ENCODE measurements at places on chromosomes 11 and 22.

DNA sequence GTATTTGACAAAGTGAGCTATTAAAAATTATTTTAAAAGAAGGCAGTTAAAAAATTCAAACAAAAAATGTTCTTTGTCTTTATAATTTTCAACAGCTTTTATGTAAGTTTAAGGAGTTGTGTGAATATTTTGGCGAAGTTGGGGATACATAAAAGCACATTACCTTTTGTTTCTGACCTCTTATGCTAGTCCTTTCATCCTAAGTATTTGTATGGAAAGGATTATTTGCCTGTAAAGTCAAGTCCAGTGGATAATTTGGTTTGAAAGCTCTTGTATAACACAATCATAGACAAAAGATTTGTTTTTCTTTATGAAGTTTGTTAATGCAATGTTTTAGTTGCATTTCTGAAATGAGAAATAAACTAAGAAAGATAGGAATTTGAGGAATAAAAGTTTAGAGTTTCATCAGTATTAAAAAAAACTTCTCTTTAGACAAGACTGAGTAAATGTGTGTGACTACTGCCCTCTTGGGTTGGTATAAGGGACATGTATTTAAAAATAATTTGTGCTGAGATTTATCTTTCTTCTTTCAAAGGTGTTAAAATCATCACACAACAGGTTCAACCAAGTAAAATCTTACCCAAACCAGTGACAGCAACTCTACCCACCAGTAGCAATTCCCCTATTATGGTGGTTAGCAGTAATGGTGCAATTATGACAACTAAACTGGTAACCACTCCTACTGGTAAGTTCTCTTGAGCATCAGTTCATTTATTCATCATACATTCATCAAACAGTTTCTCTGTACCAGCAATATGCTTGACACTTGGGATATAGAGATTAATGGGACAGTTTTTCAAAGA lies 68.2 kb downstream of the EMSY start:
- no peak for DNase-seq

- DNase-seq, result no peak
Observed at GRCh38 chr11:104146421-104146820, 17.5 kb downstream of the PDGFD start.

DNA sequence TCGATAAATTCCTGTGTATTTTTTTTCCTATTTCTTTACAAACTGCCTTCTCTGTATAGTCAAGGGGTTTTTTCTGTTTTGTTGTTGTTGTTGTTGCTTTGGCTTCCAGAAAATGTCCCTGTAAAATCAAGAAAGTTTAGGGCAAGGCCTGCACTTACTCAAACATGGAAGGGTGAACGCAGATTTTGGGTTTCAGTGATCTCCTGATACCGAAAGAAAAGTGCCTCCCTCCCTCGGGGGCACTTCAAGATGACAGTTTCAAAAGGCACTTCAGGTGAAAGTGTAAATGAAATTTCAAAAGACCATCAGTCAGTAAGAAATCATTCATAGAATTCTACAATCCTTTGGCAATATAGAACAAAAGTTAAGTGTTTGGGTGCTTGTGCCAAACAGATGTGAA lies 43.4 kb upstream of the TMPRSS4 start:
- DNase-seq, result no peak

DNA sequence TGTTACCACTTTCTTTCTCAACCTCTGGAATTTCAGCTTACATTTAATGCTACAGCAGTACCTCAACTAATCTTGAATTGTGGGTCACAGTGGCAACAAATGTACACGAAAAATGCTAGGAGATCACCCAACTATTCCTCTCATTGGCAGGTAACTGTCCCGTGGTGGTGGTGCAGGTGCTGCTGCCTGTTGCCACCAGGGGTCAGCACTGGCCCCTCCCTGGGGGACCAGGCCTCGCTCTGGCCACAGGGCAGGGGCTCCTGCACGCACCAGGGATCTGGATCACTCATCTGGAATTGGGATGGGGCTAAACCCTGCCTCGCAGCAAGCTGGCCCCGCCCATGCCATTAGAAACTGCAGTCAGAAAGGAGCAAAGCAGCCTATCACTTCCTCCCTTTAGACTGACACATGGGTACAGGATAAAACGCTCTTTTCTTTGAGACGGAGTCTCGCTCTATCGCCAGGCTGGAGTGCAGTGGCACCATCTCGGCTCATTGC lies 6.9 kb upstream of the POLDIP3 start:
- DNase-seq, result peak; percentile 37

- DNase-seq, result no peak
Observed at GRCh38 chr11:115894176-115894575, 390.0 kb upstream of the CADM1 start.

DNA sequence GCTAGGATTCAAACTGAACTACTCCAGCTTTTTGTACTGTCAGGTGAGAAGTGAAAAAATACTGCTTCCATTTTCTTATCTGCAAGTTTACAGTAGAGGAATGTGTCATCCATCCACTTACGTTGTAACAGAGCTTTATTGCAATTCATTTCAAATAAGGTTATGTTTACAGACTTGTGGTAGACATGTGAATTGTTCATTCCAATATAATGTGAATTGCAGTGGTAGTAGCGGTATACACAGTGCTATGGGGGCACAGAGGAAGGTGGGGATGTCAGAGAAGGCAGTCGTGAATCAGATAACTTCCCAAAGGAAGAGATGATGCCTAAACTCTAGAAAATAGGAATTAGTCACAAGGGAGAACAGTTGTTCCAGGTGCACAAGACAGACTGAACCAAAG lies 42.5 kb downstream of the CEP57 start:
- no peak for DNase-seq

- no peak for DNase-seq
Observed at GRCh38 chr22:31906086-31906485, 38.2 kb upstream of the YWHAH start.

DNA sequence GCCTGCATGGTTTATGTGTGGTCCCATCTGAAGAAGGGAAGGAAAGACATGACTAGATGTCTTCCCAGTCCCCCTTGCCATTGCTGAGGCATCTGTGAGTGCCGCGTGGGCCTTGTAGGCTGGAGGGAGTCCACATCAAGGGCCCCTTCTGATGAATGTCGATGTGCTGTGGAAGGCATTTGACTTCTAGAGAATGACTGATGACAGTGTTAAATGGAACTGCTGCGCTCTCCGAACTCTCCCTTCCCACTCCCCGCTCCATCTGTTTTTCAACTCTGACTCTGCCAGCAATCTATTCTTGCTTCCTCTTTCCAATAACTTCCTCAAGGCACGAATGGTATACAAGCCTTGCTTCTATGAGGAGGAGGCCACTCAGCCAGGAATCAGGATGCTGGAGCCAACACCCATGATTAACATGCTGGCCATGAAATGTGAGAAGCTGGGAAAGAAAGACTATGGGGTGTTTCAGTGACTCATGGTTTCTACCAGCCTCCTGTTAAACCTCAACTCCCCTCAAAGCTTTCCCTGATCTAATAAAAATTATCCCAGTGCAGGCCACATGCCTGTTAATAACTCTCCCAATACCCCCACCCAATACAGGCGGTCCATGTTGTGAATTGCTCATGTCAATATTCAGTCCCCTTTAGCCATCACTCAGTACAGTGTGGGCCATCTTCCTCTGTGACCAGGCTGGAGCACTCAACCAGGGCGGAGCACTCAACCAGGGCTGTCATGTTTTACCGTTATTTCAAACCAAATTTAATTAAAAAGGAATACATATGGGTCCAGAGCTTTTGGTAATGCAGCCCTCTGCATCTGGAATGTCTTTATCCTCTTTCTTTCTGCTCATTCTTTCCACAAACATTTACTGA lies 46.4 kb upstream of the TBCEL start:
- no peak for DNase-seq

GRCh38 chr11:69497221-69497787 lies 15.8 kb downstream of the LINC01488 start:
- DNase-seq, result no peak

- no peak for DNase-seq
Observed at GRCh38 chr11:2277008-2277346, 6.6 kb upstream of the ASCL2 start.

DNA sequence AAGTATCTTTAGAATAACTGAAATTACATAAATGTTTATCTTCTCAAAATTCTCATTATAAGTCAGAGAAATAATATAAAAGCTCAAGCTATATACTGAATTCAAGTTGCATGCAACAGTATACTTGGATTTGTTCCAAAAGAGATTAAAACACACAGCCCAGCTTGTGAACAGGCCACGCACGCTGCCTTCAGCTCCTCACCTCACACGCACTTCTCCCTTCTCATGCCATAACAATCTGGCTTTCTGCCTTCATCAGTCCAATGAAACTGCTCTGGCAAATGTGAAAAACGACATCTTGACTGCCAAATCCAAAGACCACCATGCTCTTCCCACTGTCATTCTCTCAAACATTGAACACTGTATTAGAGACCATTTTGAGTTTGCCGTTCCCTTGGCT lies 22.1 kb downstream of the ATP6V1E1 start:
- no peak for DNase-seq

DNA sequence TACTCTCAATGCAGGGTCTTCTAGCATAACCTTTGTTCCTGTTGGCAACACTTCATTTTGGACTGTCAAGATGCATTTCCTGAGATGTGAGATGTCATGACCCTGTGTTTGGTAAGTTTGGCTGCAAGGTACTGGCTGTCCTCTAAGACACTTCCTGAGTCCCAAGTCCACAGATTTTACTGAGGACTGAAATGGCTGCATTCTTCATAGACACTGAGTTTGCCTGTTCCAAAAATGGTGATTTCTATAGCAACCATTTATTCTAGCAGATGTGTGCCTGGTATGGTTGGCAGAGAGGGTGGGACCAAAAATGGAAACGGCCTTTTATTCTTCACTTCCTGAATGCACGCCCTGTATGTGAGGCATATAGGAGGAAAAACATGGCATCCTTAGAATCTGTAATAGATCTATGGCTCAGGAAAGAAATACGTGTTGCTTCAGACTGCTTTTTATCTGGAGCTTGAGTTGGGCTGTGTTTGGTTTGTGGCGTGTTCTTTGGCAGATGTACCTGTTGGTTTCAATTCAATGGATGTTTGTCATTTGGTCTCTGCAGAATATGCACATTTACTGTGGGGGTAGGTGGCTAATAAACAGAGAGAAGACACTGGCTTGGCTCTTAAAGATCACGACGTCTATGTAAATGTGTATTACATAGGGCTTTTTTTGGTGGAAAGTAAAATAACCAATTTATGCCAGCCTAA lies 62.4 kb downstream of the ZBTB16 start:
- no peak for DNase-seq

DNA sequence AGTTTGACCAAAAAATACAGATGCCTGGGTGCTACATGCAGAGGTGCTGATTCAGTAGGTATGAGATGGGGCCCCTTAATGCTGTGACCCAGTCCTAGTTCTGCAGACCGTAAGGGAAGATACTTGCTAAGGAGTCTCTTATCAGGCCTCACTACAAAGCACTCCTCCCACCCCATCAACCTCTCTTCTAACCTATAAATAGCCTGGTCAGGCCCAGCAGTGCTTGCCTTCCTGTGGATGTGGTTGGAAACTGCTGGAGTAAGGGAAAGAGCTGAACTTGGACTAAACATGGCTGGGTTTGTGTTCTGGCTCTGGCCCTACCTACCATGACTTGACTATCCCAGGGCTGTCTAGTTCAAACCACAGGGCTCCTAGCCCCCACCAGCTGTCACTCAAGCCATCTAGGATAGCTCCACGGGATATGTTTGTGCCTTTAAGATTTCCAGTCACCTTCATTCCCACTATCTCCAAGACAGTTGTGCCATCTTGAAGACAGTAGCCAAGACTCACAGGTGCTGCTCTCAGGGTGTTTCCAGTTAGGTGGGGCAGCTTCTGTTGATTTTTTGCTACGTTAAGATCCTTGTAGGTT lies 9.5 kb upstream of the DKK3 start:
- no peak for DNase-seq

DNA sequence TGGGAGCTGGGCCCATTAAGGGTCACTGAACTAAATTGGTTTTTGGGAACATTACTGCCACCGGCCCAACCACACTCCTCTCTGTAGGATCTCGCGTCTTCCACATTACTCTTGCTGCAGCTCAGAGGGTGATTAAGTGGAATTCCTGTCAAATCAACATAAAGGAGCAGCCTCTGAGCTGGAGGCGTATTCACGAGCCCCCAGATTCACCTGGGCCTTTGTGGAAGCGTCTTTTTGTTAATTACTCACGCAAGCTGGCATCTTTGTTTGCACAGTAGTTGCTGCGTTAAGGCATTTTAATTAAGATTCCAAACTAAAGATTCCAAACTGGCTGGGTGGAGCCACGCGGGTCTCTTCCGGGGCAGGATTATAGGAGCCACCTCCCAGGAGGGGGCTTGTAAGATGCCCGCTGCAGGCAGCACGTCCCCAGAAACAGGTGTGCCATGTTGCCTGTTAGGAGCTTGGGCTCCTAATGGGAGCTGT lies 21.5 kb upstream of the RFPL3 start:
- DNase-seq, result no peak

GRCh38 chr11:103317118-103317517 lies 207.9 kb downstream of the DYNC2H1 start:
- DNase-seq, result no peak

DNA sequence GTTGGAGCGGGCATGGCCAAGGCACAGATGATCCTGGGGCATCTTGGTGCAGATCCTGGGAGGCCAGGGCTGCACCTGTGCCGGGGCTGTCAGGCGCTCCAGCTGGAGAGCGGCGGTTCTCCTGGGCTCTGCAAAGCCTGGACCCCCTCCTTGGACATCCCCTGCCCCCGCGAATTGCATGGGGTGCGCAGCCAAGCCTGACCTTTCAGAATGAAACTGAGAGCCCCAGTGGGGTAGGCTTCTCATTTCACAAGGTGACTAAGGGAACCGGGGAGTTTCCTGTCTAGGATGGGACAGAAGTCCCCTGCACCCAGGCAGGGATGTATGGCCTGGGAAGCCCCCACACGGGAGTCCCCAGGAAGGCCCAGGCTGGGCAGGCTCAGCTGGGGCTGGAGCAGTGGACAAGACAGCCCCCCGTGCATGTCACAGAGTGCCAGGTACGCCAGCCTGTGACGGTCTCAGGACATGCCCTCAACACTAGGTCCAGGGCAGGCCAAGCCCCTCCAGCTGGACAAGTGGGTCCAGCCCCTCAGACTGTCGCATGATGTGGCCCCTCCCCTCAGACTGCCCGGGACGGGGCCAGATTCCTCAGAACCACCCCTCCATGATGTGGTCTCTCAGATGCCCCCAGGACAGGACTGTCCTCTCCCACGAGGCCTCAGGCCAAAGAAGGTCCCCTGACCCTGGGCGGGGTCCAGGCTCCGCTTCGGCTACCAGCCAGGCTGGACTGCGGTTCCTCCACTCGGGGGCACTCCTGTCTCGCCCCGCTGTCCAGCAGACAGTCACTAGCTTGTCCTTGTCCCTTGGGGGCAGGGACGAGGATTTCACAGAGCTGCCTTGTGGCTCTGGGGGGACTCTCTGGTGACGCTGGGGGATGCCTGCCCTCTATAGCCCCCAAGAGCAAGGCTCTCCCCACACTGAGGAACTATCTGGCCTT lies 2.3 kb downstream of the LSP1 start:
- DNase-seq, result no peak

- DNase-seq, result no peak
Observed at GRCh38 chr11:125532668-125533067, 36.6 kb upstream of the FEZ1 start.
